ENCODE measurements at places on chromosomes 6 and 20.
A peak's percentile ranks its signal among the peaks of the same experiment; 100 is the strongest.

- DNase-seq, result no peak
Observed at GRCh38 chr6:155267411-155267810, 3.6 kb downstream of the CLDN20 start.

DNA sequence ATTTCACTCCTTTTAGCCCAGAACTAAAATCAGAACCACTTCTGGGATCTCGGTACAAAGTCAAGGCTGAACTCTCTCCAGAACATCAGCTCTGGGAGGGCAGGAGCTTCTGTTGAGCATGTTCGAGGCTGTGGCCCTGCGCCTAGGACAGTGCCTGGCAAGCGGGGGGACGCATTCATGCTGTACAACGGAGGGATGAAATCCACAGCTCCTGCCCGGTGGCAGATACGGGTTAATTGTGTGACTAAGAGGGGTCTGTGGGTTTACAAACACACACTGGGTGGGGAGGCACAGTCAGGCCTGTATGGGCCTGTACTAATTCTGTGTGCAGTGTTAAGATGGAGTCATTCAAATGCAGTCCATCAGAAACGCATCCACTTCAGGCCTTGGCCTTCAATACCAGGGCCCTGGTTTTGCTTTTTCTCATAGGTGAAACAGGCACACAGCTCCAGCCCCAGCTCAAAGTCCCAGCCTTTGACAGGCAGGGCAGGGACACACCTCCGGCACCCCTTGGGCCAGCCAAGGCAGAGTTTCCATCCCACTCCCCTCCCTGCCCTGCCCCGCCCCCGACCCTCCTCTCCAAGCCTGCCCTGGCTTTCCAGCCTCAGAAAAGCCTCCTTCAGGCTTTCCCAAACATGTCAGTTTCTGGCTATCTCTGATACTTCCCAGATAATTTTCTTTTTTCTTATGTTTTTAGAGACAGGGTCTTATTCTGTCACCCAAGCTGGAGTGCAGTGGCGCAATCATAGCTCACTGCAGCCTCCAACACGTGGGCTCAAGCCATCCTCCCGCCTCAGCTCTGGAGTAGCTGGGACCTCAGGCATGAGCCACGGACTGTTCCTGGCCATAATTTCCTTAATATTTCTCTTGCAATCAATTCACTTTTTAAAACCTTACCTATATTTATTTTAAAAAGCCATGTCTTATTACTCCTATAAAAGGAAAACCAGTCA, 109.8 kb downstream of the SULF2 start:
- DNase-seq, result peak; percentile 46

- DNase-seq, result peak; percentile 67
Observed at GRCh38 chr6:154448448-154449096, 61.9 kb downstream of the CNKSR3 start.

- peak; percentile 78 for DNase-seq
Observed at GRCh38 chr20:63273635-63274380, 1.2 kb downstream of the ARFGAP1 start.

DNA sequence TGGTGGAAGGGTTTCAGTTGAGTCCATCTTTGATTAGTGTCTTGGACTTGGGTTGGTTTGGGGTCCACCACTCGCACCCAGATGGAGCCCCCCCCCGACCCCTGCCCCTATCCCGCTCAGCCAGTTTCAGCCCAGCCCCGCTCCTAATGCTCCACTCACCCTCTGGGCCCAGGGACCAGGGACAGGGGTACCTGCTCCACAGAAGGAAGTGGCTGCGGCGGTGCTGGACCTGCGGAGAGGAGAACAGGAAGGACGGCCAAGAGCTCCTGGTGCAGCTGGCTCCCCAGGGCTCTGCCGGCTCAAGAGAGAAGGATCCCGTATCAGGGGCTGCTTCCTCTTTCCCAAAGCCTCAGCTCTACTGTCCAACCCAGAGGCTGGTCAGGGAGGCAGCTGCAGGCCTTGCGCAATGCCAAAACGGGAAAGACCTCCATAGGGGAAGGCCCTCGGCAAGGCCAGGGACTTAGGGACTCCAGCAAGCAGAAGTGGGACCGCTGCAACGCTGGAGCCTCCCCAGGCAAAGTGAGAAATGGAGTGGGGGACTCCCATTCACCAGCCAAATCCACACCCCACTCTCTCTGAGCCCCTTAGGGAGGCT, at the start of gene SIGLEC1:
SIGLEC1 (minus strand) TSS at position 322 of the 595 bp plus-strand sequence. CDS start 5,472 bp downstream, outside the sequence.
- no peak for DNase-seq

- DNase-seq, result no peak
Observed at GRCh38 chr6:99589907-99590493, 16.6 kb upstream of the PRDM13 start.

- DNase-seq, result peak; percentile 45
Observed at GRCh38 chr20:33739493-33739892, 7.7 kb downstream of the ZNF341 start.

GRCh38 chr20:44773070-44773829, 27.6 kb downstream of the KCNK15 start:
- DNase-seq, result no peak

- peak; percentile 48 for DNase-seq
Observed at GRCh38 chr6:17086469-17086868, 15.4 kb upstream of the STMND1 start.

DNA sequence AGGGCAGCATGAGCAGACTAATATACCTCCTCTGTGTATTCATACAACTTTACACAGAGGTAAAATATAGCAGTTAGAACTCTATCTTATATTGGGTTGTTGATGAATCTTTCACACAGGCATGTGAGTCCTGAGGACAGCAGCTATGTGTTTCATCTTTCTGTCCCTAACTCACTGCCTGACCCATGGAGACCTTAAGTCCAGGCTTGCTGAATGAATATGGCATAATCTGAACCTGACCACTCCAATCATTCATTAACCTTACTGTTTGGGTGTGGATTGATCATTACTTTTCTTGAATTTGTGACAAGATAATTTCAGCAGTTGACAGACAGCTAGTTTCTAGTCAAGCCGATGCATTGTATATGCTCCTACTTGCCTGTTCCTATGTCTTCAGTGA, 27.3 kb upstream of the TSPYL1 start:
- DNase-seq, result no peak

Measured in large intestine (tissue), 12 donors.